NCI-H1436 treated with DMSO at 0.1 percent for 48 hours (cell line): ENCODE measurements at places on chromosomes 7 and 10.

DNA sequence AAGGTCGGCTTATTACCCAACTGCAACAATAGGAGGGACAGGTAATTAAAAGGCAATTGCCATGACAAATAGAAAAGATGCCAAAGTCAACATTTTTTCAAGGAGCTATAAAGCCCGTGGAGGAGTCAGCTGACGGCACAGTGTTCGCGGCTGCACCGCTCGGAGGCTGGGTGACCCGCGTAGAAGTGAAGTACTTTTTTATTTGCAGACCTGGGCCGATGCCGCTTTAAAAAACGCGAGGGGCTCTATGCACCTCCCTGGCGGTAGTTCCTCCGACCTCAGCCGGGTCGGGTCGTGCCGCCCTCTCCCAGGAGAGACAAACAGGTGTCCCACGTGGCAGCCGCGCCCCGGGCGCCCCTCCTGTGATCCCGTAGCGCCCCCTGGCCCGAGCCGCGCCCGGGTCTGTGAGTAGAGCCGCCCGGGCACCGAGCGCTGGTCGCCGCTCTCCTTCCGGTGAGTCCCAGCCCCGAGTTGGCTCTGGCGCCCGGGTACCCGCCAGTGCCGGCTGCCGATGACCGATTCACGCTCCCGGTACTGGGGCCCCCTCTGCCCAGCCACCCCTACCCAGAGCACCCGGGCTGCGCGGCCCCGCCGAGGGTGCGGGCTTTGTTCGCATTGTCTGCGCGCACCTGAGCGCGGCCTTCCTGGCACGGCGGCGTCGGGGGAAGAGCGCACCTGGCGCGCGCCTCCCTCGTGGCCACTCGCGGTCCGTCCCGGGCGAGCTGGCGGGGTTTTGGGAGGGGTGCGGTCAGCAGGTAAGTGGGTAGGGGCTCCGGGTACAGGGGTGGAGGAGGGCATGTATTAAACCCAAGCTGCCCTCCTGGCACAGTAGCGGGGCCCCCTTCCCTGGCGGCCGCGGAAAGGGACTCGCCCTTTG, at the start of gene VWA2:
TSS of gene VWA2 (plus strand) at position 138 of the 877 bp plus-strand sequence. CDS start 9,460 bp downstream, outside the sequence.
- no peak for DNase-seq

GRCh38 chr10:8149991-8150390, 95.5 kb downstream of the GATA3 start:
- no peak for DNase-seq

DNA sequence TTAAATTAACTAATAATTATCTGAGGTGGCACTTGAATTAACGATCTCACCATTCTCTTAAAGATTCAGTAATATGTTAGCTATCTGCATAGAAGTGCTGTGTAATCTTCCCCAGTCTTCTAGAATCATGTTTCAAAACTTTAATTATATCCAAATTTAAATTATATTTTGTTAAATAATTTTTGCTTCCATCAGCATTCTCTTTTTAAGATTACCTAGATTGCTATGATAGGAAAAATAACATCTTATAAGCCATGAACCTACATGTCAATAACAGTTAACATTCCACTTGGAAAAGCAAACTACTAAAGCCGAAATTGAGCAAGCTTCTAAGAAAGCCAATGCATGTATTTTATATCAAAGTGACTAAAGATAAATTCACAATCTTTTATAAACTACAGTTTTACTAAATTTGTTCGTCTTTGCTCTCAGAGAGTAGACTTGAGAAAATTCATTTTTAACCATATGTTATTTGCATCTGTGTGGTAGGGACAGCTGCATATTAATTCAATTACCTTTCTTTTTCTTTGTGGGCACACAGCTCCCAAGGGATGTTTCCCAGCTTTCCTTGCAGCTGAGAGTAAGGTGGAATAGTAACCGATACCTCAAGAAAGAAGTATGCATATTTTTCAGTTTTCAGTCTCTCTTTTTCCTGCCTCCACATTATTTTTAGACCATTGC, 105.4 kb upstream of the ABCB5 start:
- DNase-seq, result no peak

- DNase-seq, result no peak
These were observed 53.3 kb upstream of the ANLN start for GRCh38 chr7:36336390-36336789.

- DNase-seq, result no peak
These were observed 31.5 kb downstream of the PRKAR2B start for GRCh38 chr7:107075863-107076574.
